Suprapubic skin (tissue), 4 donors: ENCODE measurements at places on chromosomes 6 and 20. TPM values are rescaled to one million over a fixed set of nuclear protein-coding genes. Genes with fewer than 3 reads are reported as not detected.

The NHLRC1 gene
- total RNA-seq, result 4.9 TPM

The OPRL1 gene
- total RNA-seq, result 0.68 TPM

The COL9A1 gene
- not detected for total RNA-seq

The CNBD2 gene
- 6.4 TPM for total RNA-seq

The CTAGE9 gene
- total RNA-seq, result not detected

The HLA-G gene
- not detected for total RNA-seq

The LTB gene
- not detected for total RNA-seq

The NRN1 gene
- total RNA-seq, result 10.5 TPM

GRCh38 chr20:36821964-36822437, 48.4 kb upstream of the DSN1 start:
- DNase-seq, result no peak

GRCh38 chr6:87308970-87309369, 13.4 kb upstream of the SMIM8 start:
- DNase-seq, result no peak

GRCh38 chr20:14406495-14406894, 69.1 kb upstream of the FLRT3 start:
- no peak for DNase-seq

GRCh38 chr6:138421608-138422007, 17.6 kb downstream of the HEBP2 start:
- no peak for DNase-seq

- peak; percentile 68 for DNase-seq
Observed at GRCh38 chr20:62860924-62861691, 514 bp downstream of the TCFL5 start.

DNA sequence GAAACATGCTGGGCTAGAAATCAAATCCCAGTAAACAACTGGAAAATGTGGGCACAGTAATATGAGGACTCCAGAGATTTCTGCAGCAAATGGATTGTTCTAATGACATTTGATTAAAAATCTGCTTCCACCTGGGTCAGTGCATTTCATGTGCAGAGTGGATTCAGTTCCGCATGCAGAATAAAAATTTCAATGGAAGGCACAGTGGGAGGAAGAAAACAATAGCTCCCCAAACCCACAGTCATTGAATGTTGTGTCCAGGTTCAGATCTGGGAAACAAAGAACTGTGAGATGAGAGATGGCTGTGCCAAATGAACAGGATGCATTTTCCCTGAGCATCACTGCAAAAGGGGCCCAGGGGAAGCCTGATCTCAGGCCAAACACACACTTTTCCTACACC, 403.1 kb downstream of the BTBD9 start:
- DNase-seq, result no peak

- peak; percentile 9 for DNase-seq
Observed at GRCh38 chr20:38405132-38405531, 30.0 kb downstream of the SNHG17 start.

DNA sequence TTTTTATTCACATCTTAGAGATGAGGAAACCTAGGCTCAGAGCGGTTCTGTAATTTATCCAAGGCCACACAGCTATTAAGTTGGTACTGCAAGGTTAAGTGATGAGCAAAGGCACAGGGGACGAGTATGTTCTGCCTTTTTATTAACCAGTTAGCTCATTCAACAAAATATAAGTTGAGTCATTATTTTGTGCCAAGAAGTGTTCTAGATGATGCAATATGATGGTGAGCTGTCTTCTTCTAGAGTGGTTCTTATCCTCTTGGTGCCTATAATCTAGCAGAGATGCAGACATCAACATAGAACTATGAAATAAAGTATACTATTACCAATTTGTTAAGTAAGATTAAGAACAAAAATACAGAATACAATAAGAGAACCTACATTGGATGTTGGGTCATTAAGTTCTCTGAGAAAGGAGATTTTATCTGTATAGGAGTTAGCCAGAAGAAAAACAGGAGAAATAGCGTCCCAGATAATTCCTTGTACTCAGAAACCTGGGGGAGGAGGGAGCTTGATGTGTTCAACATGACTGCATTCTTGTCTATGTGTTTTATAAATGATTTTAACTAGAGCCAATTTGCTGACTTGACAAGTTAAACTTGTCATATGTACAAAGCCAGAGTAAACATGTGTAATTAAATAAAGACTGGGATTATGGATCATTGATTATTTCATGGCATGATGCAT, 122.3 kb downstream of the TBXT start:
- DNase-seq, result no peak

GRCh38 chr6:34315780-34316179, 67.0 kb upstream of the SMIM29 start:
- DNase-seq, result no peak

DNA sequence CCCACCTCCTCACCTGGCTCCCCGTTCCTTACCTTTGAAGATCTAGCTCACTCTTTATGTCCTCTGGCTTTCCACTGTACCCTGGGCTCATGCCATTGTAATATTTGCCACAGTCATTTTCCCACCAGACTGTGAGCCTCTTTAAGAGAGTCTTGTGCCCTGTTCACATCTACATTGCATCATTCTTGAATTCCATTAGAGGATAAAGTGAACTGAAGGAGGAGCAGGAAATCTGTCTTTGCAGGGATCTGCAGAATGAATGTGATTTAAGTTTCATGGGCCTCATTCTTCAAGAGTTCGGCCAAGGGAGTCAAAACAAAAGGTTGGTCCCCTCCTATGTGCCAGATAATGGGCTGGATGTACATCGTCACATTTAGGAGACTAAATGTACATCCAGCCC, 272.6 kb upstream of the CITED2 start:
- DNase-seq, result no peak

- DNase-seq, result no peak
Observed at GRCh38 chr6:92777146-92777740, 642.1 kb downstream of the EPHA7 start.

DNA sequence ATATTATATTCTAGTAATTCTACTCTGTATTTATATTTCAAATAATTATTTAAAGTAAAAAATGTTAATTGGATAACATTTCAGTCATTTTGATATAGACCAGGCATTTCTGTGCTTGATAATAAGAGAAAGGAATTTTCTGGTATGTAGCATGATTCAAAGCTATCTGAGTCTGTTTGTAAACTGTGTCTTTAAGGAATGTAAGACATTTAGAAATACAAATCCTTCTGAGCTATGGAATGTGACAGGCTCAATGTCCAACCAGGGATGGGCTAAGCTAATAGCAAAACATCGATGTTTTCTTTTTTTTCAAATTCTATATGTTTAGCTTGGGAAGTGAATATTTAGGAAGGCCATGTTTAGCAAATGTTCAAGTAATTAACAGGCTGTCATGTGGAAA, 41.5 kb upstream of the FAM83B start:
- no peak for DNase-seq

GRCh38 chr6:115838763-115839401, 221.8 kb downstream of the FRK start:
- no peak for DNase-seq

DNA sequence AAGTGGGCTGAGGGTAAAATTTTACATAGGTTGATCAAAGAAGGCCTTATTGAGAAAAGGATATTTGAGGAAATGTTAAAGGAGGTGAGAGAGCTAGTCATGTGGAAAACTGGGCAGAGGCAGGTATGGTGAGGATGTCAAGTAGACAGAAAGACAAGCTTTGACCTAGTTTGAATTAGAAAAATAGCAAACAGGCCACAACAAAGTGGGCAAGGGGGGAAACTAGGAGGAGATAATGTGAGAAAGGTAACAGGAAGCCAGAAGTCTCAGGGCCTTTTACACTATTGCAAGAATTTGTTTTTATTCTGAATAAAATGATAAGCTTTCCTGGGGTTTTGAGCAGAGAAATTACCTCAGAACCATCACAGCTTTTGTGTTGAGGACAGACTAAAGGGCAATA, 115.7 kb downstream of the RWDD2A start:
- DNase-seq, result no peak

DNA sequence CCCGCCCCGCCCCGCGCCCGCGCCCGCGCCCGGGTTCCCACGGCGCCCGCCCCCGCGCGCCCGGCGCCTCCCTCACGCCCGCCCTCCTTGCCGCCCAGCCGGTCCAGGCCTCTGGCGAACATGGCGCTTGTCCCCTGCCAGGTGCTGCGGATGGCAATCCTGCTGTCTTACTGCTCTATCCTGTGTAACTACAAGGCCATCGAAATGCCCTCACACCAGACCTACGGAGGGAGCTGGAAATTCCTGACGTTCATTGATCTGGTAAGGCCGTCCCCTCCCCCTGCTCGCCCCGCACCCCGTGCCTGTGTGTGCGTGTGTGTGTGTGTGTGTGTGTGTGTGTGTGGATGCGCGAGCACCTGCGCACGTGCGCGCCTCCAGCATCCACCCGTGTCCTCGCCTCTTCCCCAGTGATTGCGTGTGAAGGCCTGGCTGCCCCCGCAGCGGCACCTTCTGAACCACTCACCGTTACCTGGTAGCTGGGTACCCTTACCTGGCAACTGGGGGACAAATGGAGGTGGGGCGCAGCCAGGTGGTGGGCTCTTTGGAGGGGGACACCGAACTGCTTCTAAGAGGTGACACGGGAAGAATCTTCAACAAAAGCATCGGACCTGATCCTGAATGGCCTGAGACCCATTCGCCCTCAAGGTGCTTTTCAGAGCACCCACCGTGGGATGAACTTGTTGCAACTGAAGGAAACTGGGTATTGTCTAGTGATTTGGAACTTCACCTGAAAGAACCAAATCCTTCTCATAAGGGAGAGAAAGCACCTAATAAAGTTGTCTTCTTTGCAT, at the start of gene AIG1:
TSS of gene AIG1 (plus strand) at position 84 of the 791 bp plus-strand sequence. CDS start at position 121, 37 bp downstream.
- DNase-seq, result peak; percentile 80

DNA sequence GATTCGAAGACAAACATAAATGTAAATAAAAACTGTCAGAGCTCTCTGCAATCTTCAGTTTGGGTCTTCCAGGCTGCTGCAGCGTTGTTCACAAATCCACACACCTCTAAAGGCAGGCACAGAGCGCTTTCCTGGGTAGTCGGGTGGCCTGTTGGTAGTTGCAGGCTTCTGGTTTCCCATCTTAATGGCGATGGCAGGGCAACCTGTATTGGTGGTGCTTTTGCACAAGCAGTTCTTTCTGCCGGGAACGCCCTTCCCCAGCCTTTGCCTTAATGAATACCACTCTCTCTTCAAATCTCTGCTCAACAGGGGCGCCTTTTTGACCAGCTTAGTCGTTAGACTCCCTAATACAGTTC, 723 bp upstream of the IFT52 start:
- no peak for DNase-seq

GRCh38 chr20:13671916-13672378, 33.2 kb upstream of the TASP1 start:
- DNase-seq, result no peak

GRCh38 chr20:23856736-23857135, 22.8 kb downstream of the CST5 start:
- DNase-seq, result no peak

DNA sequence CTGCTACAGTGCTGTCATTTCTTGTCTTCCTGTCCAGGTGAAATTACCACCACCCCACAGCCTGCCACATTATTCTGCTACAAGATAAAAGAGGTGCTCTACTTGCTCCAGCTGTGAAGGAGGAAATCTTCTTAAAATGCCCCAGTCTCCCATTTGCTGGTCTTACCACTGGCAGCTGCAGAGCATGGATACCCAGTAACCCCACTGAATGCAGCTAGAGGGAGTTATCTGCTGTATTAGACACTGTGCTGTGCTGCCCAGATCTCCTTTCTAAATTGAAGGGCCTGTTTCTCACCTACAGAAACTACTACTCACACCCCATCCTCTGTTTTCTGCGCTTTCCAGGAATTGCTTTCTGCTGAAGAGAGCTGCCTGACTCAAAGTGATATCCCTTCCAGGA, 517.8 kb downstream of the PKHD1 start:
- no peak for DNase-seq
